ENCODE measurements at places on chromosomes 6 and 20.
A peak's percentile ranks its signal among the peaks of the same experiment; 100 is the strongest.

DNA sequence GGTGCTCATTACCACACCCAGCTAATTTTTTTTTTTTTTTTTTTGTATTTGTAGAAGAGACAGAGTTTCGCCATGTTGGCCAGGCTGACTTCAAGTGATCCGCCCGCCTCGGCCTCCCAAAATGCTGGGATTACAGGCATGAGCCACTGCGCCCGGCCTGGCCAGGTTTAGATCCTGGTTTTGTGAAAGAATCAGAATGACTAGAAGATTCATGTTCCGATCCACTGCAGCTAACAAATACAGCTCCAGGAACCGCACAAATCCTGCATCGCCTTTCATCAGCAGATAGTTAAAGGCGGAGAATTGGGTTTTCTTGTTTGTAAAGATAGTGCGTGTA is 151.2 kb upstream of the AKAP12 start:
- DNase-seq, result no peak

DNA sequence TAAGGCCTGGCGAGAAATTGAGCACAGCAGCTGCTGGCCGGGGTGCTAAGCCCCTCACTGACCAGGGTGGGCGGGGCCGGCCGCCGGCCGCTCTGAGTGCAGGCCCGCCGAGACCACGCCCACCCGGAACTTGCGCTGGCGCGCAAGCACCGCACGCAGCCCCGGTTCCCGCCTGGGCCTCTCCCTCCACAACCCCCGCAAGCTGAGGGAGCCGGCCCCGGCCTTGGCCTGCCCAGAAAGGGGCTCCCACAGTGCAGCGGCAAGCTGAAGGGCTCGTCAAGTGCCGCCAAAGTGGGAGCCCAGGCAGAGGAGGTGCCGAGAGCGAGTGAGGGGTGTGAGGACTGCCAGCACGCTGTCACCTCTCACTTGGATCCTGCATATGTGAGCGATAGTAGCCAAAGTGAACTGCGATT is 251.2 kb downstream of the GJA1 start:
- no peak for DNase-seq

GRCh38 chr6:127641905-127642304 is 64.9 kb downstream of the C6orf58 start:
- DNase-seq, result peak; percentile 66

GRCh38 chr20:34876406-34877282 is at the start of gene ACSS2:
Gene ACSS2, plus strand, starts transcription at chr20:34876612. Its CDS starts 34 bp downstream, at chr20:34876646.
- DNase-seq, result no peak

- DNase-seq, result no peak
Measured at GRCh38 chr6:6515691-6516607, 72.6 kb upstream of the LY86 start.

GRCh38 chr6:159252955-159253508 is 83.8 kb downstream of the FNDC1 start:
- peak; percentile 78 for DNase-seq

DNA sequence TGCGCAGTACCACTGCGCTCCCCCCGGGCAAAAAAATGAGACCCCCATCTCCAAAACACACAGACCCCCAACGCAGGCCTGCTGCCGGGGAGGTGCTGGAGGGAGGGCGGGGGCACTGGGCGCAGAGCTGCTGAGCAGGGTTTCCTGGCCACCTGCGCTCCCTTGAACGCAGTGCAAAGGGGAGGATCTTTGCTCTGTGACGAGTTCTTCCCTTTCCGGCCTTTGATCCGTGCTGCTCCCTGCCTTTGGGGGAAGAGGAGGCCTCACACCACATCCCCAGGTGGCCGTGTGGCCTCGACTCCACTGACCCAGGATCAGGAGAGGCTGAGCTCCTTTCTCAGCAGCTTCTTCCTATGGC is 8.9 kb upstream of the COL20A1 start:
- DNase-seq, result no peak

GRCh38 chr6:111096246-111096645 is 8.9 kb downstream of the SLC16A10 start:
- DNase-seq, result peak; percentile 78

DNA sequence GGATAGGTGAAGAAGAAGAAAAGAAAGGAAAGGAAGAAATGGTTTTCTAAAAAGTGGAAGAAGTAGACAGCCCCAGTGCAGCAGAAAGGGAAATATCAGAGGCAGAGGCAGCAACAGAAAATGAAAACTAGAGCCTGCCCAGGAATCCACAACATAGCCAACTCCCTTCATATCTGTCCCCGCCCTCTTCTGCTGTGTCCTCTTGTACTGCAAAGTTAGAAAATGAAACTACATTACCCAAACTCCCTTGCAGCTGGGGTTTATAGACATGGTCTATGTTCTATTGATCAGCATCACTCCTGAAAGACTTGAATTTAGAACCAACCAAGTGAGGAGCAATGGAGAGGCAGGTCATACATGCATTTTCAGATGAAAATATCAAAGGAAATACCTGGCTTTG is 200.5 kb upstream of the PHACTR1 start:
- DNase-seq, result no peak

GRCh38 chr6:135185483-135185882 is 4.4 kb downstream of the MYB start:
- peak; percentile 60 for DNase-seq

- DNase-seq, result no peak
Measured at GRCh38 chr6:90429713-90430112, 133.1 kb upstream of the BACH2 start.

DNA sequence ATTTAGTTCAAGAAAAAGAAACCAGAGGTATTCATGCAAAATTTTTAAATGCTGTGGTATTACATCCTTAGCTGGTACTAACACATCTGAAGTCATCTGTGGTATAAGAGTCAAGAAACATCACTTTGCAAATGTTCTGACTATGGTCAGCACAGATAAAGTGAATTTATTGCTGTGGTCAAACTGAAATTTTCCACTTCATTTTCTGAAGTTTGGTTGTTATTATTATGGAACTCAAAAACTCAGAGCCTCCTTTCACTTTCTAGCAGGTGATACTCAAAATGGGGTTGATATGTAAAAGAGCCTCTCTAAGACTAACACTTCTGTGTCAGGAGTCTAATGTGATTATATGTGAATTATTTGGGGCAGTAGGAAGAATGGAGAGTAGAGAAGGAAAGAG is 257.8 kb downstream of the RNGTT start:
- no peak for DNase-seq

GRCh38 chr6:1514078-1514477 is 95.6 kb upstream of the FOXC1 start:
- DNase-seq, result no peak

- peak; percentile 53 for DNase-seq
Measured at GRCh38 chr6:20658053-20658452, 123.8 kb downstream of the CDKAL1 start.

- DNase-seq, result no peak
Measured at GRCh38 chr6:116335612-116336215, 35.0 kb upstream of the DSE start.

- DNase-seq, result no peak
Measured at GRCh38 chr6:6711832-6712448, 123.4 kb downstream of the LY86 start.

- DNase-seq, result peak; percentile 63
Measured at GRCh38 chr20:8389381-8390036, 257.4 kb downstream of the PLCB1 start.

- no peak for DNase-seq
Measured at GRCh38 chr6:166907373-166907841, 48.9 kb downstream of the RNASET2 start.

DNA sequence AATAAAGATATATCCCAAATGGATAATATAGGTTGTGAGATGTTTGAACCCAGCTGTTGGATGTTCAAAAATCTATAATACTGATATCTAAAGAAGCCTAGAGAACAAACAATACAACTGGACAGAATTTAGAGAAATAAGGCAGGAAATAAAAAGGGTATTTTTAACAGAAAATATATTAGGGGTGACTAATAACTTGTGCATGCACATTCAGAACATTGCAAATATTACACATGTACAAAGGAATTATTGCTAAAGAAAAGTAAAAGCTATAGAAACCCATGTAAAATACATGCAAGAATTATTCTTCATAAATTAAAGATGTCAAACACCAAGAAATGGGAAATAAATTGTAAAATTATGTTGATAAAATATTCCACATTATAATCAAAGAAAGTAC is 32.7 kb upstream of the HCRTR2 start:
- no peak for DNase-seq
